ENCODE measurements at places on chromosomes 7 and 10.

- no peak for DNase-seq
Measured at GRCh38 chr10:124105594-124105993, 12.2 kb upstream of the CHST15 start.

- DNase-seq = no peak
Measured at GRCh38 chr7:151381098-151381347, 28.8 kb downstream of the WDR86 start.

DNA sequence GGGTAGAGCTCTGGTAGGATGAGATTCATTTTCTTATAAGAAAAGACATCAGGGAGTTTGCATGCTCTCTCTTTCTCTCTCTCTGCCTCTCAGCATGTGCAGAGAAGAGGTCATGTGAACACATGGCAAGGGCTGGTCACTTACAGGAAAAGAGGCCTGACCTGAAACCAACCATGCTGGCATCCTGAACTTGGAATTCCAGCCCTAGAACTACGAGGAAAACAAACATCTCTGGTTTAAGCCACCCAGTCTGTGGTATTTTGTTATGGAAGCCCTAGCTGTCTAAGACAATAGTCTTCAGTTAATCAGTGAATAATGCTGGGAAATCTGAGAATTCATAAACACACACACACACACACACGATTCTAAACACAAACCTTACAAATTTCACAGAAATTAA is 1104.2 kb upstream of the LRRN3 start:
- DNase-seq = no peak

DNA sequence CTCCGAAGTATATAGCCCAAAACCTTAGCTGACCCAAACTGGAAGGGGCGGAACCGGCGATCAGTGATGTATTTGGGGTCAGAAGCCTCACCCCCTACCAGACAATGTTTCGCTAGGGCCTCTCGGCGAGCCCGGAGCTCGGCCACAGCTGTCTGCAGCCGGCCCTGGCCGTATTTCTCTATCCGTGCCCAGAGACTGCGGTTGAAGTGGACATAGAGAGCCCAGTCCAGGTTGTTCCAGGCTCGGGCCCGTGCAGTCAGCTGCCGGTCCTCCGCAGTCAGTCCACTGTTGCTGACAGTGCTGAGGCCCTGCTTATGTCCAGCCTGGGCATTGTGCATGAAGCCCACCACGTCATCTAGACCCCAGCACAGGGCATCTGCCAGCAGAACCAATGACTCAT is 1.5 kb upstream of the TRAPPC14 start:
- no peak for DNase-seq

DNA sequence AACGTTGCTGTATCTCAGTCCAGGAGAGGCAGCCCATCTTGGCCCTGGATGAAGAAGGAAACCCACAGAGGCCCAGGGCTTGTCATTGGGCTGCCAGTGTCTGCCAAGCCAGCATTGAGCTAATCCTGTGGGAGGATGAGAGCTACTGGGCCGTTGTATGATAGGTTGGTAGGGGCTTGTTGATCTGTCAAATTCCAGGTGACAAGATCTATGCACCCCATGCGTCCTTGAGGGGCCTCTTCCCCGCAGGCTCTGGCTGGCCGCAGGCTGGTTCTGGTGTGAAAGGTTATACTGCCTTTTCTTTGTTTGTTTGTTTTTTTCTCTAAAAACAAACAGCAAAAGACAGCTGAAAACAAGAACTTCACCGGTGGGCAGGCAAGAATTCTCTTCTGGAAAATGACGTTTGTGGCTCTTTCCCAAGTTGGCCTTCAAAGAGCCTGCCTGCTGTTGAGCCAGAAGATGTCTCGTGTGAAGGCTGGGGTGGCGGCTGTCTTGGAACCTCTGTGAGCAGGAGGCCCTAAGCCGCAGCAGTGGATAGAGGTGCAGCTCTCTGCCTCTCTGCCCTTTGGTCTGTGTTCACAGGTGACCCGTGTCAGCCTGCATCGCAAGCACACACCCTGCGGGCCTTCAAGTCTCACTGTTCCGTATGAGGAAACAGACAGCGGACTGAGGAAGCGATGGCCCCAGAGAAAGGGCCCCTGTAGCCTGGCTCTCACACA is 23.3 kb downstream of the CYP17A1 start:
- DNase-seq = no peak

- DNase-seq = no peak
Measured at GRCh38 chr7:96479015-96479645, 157.2 kb upstream of the SLC25A13 start.

DNA sequence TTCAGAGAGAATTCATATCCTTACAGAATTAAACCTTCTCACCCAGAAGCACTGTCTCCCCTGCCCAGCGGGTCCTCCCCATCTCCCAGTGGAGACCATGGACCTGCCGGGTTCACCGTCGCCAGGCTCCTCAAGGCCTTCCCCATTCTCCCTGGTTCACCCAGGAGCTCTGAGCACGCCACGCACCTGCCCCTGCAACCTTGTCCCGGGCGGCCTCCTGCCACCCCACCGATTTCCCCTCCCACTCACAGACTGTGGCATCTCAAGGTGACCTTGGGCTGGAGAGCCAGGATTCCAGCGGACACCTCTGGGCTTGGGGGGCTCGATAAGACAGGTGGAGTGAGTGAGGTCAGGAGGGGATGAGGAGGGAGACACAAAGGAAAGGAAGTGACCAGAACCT is 135.3 kb downstream of the PTPRN2 start:
- DNase-seq = no peak

DNA sequence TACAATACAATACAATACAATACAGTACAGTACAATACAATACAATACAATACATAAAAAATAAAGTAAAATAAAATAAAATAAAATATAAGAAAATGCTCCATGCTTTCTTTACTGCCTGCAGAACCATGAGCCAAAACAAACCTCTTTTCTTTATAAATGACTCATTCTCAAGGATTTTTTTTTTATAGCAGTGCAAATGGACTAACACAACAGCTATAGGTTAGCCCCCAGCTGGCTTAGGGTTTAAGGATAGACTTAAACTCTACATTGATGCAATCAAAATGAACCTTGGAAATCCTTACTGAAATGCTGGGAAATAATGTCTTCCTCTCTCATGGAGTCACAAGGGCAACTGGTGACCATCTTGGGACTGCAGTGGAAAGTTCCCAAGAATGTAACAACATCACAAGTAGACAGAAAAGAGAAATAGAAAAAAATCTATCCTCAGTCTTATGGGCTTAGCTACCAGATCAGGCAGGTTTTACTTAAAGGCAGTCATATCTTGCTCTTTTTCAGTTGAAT is 348.9 kb downstream of the ARL4A start:
- DNase-seq = no peak

- no peak for DNase-seq
Measured at GRCh38 chr7:135729230-135729629, 1.2 kb upstream of the SLC13A4 start.

DNA sequence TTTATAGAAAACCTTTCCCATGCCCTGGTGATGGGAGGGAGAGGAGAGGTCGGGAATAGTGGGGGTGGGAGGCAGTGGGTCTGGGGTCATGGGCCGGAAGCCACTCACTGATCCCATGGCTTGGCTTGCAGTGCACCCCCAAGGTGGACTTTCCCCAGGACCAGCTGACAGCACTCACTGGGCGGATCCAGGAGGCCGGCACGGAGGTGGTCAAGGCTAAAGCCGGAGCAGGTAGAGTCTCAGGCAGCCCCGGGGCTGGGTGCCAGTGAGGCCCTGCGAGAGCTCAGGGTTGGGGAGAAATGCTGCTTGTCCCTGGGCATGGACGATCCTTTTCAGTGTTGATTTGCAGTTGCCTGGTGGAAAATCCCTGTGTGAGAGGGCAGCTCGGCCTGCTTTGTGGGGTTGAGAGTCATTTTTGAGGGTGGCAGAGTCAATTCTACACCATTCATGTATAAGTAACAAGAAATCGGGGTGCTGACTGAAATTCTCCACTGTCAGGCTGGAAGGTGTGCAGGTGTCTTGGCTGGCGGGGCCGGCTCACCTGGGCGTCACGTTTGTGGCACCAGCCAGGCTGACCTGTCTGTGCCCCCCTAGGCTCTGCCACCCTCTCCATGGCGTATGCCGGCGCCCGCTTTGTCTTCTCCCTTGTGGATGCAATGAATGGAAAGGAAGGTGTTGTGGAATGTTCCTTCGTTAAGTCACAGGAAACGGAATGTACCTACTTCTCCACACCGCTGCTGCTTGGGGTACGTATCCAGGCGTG is 16.5 kb downstream of the MDH2 start:
- DNase-seq = no peak

GRCh38 chr10:101774589-101775272 is 1.2 kb downstream of the FGF8 start:
- DNase-seq = no peak

DNA sequence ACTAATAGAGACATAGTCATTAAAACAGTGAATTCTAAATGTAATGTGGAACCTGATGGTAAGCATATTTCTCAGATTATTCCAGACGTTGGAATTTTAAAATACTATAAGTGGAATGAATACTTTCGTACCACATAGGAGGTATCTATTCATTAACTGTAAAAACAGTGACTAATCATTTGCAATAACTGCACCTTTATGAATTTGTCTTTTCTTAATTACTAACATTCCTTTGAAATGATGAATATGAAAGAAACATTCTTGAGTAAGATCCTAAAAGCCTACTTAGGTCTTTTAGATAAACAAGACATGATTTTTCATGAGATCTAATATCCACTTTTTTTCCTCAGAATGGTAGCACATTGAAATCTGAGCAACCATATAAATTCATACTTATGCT is 549.0 kb upstream of the LRRN3 start:
- no peak for DNase-seq

DNA sequence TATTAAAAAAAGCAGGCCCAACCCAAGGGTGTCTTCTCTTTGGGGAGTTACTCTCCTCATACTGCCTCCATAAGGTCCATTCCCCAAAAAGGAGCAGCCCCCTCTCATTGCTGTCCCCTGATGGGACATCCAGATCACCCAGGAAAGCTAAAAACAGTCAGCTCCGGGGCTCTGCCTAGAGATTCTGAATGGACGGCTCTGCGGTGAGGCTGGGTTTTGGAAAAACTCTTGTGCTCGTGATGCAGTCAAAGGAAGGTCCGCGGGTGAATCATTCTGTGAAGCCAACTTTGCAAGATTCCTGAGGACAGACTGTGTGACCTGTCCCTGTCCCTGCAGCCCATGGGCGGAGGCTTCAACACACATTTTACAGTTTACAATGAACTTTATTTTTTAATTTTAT is 351.5 kb downstream of the TYW1 start:
- DNase-seq = no peak

- no peak for DNase-seq
Measured at GRCh38 chr7:92177362-92177761, 1.6 kb downstream of the LRRD1 start.

- no peak for DNase-seq
Measured at GRCh38 chr7:22639396-22639795, 87.6 kb upstream of the IL6 start.

DNA sequence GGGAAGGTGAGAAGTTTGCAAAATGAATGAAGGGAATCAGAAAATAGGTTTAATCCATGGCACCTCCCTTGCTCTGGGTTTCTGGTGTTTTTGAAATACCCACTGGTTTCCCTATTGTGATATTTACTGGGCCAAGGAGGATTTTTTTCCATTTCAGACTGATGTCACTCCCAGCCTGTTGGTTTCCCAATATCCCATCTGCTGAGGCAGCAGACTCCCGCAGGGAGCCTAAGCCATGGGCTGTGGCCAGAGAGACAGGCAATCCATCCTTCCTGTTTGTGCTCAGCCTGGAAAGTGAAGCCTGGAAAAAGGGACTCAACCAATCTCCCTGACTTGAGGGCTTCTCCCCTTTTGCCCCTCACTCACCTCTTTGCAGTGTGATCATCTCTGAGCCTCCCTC is 22.8 kb downstream of the FAM107B start:
- DNase-seq = no peak

DNA sequence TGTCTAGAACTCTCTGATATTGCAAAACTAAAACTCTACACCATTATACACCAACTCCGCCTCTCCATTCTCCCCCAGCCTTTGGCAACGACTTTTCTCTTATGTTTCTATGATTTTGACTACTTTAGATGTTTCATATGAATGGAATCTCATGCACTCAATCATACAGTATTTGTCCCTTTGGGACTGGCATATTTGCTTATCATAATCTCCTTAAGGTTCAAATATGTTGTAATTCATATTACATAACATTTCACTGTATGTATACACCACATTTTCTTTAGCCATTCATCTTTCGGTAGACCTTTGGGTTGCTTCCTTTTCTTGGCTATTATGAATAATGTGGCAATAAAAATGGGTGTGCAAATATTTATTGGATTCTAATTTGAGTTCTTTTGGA is 164.4 kb downstream of the ARL4A start:
- DNase-seq = no peak

DNA sequence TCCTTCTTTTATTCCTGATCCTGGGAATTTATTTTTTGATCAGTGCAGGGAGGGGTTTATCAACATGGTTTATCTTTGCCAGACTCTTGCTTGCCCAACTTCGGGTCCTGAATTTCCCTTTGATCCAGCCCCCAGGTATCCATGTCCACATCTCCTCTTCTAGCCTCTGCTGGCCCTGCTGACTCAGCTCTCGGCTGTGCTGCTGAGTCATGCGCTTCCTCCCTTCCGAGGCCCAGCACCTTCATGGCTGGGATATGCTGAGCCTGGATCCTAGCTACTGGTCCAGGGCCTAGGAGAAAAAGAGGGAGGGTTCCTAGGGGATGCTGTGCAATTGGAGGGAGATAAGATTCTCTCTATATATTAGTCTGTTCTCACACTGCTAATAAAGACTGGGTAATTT is 380.7 kb upstream of the SHH start:
- DNase-seq = no peak

DNA sequence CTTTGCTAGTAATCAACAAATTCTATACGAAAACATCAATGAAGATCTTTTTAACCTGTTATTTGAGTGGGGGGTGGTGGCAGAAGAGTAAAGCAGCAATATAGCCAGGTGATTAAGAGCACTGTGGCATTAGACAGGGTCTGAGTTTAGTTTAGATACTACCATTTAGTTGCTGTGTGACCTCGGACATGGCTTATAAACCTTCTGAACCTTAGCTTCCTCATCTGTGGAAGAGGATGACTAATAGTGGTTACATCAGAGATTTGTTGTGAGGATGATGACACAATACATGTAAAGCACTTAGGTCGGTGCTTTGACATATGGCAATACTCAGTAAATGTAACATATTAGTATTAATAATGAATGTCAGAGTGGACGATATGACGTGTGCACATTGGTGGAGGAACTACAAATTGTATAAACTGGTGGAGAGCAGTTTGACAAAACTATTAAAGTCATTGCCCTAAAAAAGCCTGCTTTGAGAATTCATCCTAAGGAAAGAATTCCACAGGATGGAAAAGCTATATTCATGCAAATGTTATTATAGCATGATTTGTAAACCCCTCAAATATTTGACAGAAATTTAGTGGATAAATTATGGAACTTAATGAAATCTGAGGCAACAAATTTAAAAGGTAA is 24.3 kb downstream of the SPAG6 start:
- no peak for DNase-seq

- no peak for DNase-seq
Measured at GRCh38 chr7:14504134-14504533, 398.4 kb downstream of the DGKB start.

- no peak for DNase-seq
Measured at GRCh38 chr10:109696981-109697775, 226.1 kb downstream of the XPNPEP1 start.

Measured in T-helper 22 cell (primary cell).